Glutamatergic neuron (in vitro differentiated cells): ENCODE measurements at places on chromosomes 16 and 17. TPM values are rescaled to one million over a fixed set of nuclear protein-coding genes. Genes with fewer than 3 reads are reported as not detected.

DNA sequence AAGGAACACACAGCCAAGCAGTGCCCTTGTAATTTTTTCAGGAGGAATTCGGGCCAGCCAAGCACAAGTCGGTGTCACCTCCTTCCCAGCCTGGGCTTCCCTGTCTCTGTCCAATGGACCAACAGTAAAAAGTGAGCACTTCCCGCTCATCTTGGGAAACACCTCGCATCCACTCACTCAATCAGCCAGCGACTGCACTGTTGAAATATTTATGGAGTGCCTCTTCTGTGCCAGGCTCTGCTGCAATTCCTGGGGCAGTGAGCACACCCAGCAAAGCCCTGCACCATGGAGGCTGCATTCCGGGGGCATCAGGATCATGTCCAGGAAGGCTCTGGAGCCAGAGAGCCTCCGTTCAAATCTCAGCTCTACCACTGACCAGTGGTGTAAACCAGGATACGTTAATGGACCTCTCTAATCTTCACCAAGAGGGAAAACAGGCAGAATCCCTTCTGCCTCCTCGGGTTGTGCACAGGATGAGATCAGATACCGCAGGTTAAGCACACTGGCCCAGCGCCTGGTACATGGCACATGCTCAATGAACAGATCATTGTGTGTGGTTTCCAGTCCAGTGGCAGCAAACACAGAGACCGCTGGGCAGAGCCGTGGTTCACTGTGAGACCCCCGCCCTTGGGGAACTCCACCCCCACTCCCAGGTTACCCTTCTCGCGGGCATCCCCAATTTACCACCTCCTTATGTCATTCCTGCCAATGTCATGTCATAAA, 194.3 kb downstream of the ZNF423 start:
- no peak overlapping the region for H3K27ac ChIP-seq
- H3K4me3 ChIP-seq: no peak overlapping the region
- H3K4me1 ChIP-seq: peaks cover 39% of the 10 kb centered on the region

DNA sequence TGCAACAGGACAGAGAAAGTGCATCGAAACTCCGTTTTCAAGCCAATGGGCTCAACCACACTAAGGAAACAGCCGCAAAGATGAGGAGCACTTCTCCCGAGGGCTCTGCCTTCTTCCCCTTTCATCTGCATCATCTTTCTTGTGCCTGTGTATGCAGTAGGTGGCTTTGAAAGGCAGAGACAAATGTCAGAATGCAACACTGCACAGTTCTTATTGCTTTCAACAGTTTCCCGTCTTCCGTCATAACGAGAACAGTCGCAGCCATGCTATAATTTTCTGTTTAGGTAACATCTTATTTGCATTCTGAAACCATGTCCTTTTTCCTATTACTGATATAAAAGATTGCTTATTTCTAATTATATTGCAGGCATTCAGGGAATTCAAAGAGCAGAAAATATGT, 205.2 kb downstream of the SLC39A11 start:
- no peak overlapping the region for H3K27ac ChIP-seq
- peaks cover 5% of the 10 kb centered on the region for H3K4me1 ChIP-seq
- peaks cover 3% of the 10 kb centered on the region for H3K27me3 ChIP-seq
- no peak overlapping the region for H3K4me3 ChIP-seq

GRCh38 chr16:1206786-1207185, 18.3 kb downstream of the TPSG1 start:
- no peak for DNase-seq
- no peaks in the 10 kb centered on the region for H3K4me1 ChIP-seq
- no peak overlapping the region for H3K4me3 ChIP-seq
- peaks cover 13% of the 10 kb centered on the region for H3K27me3 ChIP-seq
- H3K36me3 ChIP-seq: no peaks in the 10 kb centered on the region

DNA sequence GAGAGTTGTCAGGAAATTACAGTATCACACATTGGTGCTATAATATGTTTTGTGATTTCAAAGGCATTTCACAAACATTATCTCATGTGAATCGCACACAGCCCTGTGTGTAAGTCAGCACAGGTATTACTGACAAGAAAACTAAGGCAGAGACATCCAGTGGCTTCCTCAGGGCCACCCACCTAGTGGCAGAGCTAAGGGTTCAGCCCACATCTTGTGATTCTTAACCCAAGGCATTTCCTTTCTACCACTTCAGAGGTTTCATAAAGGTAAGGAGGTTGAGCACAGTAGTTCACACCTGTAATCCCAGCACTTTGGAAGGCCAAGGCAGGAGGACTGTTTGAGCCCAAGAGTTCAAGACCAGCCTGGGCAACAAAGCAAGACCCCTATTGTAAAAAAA, 58.2 kb downstream of the STX8 start:
- no peak overlapping the region for H3K4me3 ChIP-seq
- peaks cover 32% of the 10 kb centered on the region for H3K4me1 ChIP-seq
- H3K36me3 ChIP-seq: no peaks in the 10 kb centered on the region
- no peak overlapping the region for H3K27ac ChIP-seq

The HEATR9 gene
- not detected for total RNA-seq

DNA sequence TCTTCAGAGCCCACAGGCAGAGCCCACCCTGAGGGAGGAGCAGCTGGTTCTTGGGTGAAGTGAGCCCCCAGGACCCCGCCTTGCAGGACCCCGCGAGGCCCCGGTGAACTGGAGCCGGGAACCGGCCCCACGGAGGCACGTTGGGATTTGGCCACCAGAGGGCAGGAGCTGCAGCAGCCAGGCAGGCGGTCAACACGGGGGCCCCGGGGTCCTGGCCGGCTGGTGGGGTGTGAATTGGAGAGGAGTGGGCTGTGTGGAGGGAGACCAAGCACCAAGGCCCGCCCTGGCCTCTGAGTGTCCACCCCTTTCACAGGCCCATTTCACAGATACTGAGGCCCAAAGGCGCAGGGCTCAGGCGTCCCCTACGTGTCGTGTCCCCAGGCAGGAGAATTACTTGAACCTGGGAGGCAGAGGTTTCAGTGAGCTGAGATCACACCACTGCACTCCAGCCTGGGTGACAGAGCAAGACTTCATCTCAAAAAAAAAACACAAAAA, 2.2 kb downstream of the DPEP1 start:
- H3K36me3 ChIP-seq: peaks cover 5% of the 10 kb centered on the region
- no peak overlapping the region for H3K4me3 ChIP-seq
- peak; percentile 54 for DNase-seq
- no peak overlapping the region for H3K27ac ChIP-seq

- H3K4me3 ChIP-seq: no peak overlapping the region
- H3K36me3 ChIP-seq: peaks cover 6% of the 10 kb centered on the region
- H3K27ac ChIP-seq: no peak overlapping the region
- DNase-seq: no peak
- H3K27me3 ChIP-seq: no peaks in the 10 kb centered on the region
Measured at GRCh38 chr16:12586701-12587100, 217.0 kb downstream of the CPPED1 start.

DNA sequence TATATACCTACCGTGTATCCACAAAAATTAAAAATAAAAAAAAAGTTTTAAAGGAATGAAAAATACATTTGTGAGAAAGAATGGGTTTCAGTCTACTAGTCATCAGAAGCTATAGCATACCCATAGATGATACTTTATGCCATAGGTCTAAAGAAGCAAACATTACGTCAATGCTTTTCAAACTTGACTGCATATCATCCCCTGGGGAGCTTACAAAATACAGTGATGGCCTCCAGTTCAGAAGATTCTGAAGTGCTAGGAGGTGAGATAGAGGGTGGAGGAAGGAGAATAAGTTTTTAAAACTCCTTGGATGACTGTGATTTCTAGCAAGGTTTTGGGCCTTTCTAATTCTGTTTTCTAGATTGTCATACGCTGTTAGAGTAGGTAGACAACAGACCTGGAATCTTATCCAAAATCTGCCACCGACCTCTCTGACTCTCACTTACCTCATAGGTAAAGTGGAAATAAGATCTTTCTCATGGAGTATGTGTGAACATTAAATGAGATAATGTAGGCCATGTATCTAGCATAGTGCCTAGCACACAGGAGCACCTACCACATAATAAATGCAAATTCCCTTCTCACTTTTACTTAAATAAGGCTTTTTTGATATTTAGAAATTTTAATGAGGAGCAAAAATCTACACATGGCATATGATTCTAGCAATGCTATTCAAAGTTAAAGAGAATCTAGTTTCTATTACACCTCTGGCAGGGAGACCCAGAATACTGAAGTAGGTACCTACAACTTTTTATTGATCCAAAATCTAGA, 12.4 kb downstream of the MMD start:
- no peaks in the 10 kb centered on the region for H3K36me3 ChIP-seq
- H3K27me3 ChIP-seq: no peaks in the 10 kb centered on the region
- H3K4me1 ChIP-seq: no peaks in the 10 kb centered on the region

The HOXB8 gene
- total RNA-seq: not detected

DNA sequence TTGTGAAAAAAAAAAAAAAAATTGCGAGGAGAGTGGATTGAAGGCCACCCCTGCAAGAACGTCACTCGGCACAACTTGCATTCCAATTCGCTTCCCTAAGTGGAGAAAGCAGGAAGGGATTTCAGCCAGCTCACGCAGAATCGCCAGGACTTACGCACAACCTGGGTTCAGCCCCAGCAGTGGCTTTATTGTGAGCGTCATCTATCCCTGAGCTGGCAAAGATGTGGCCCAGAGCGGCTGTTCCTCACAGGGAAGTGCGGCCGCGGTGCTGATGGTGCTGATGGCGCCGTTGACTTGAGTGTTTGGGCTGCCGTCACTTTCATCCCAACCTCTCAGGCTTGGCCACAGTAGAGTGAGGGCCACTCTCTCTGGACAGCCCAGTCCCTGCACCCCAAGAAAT, 197.6 kb downstream of the NTN1 start:
- H3K27ac ChIP-seq: no peak overlapping the region
- no peaks in the 10 kb centered on the region for H3K4me1 ChIP-seq
- DNase-seq: no peak
- peaks cover 20% of the 10 kb centered on the region for H3K36me3 ChIP-seq
- H3K4me3 ChIP-seq: no peak overlapping the region
